Upper lobe of left lung (tissue), 6 donors: ENCODE measurements at places on chromosomes 11 and 22. TPM values are rescaled to one million over a fixed set of nuclear protein-coding genes. Genes with fewer than 3 reads are reported as not detected.

CYP2R1 gene
- total RNA-seq: 32.6 TPM

TMEM45B gene
- total RNA-seq: 14.8 TPM

DNA sequence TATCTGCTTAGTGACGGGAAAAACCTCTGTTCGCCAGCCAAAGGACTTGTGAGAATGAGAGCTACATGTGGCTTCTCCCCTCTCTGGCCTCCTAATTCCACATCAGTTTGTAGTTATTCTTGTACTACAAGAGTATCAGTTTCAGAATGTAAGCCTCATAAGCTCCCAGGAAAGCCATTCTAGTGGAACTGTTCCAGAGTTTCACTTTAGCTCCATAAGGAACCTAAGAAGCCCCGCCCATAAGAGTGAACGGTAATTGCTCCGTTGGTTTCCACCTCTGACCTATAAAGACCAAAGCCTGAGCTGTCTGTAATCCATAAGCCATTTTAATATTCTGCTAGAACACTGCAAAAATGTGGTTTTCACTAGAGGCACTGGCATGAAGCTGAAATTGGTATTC is 53.0 kb downstream of the SIK3 start:
- H3K4me1 ChIP-seq: peaks cover 15% of the 10 kb centered on the region
- H3K4me3 ChIP-seq: no peak overlapping the region
- no peak for DNase-seq
- H3K36me3 ChIP-seq: no peaks in the 10 kb centered on the region
- H3K27ac ChIP-seq: no peak overlapping the region
- H3K27me3 ChIP-seq: no peaks in the 10 kb centered on the region

GRCh38 chr11:121344824-121345223 is 52.3 kb downstream of the SC5D start:
- no peak overlapping the region for H3K27ac ChIP-seq
- no peak for DNase-seq
- no peaks in the 10 kb centered on the region for H3K4me1 ChIP-seq
- no peak overlapping the region for H3K4me3 ChIP-seq
- no peaks in the 10 kb centered on the region for H3K27me3 ChIP-seq
